ENCODE measurements at places on chromosomes 3 and 15. TPM values are rescaled to one million over a fixed set of nuclear protein-coding genes. Genes with fewer than 3 reads are reported as not detected.

Gene COL6A5
- not detected for total RNA-seq

Gene CALML4
- 10.1 TPM for total RNA-seq

Gene GP5
- not detected for total RNA-seq

Gene ITIH3
- total RNA-seq: not detected

Gene TMEM212
- not detected for total RNA-seq

Gene ZXDC
- total RNA-seq: 21.3 TPM

Gene GOLGA6D
- total RNA-seq: not detected

Gene OIP5
- 11.4 TPM for total RNA-seq

Gene NEK4
- total RNA-seq: 24.0 TPM

Gene WNT5A
- 0.25 TPM for total RNA-seq

Gene FEZF2
- not detected for total RNA-seq

Gene PRR23A
- total RNA-seq: not detected

Gene ARHGAP31
- total RNA-seq: 64.8 TPM

Gene LSMEM2
- not detected for total RNA-seq

Gene RASL12
- total RNA-seq: not detected

Gene BRPF1
- 23.2 TPM for total RNA-seq

Gene P3H2
- 6.6 TPM for total RNA-seq

Gene PHLDB2
- 72.0 TPM for total RNA-seq

Gene SLC2A2
- total RNA-seq: not detected

Gene SLC9A9
- total RNA-seq: 1.3 TPM

Gene DNAH12
- total RNA-seq: 0.20 TPM

Gene LRTM1
- not detected for total RNA-seq

Gene HRG
- not detected for total RNA-seq

Gene MLF1
- 5.3 TPM for total RNA-seq

Gene C3orf49
- total RNA-seq: not detected
